ENCODE measurements at places on chromosomes 11 and 22. TPM values are rescaled to one million over a fixed set of nuclear protein-coding genes. Genes with fewer than 3 reads are reported as not detected.

Gene GUCY1A2
- not detected for total RNA-seq

Gene ATP5MG
- 278 TPM for total RNA-seq

Gene MRGPRG
- not detected for total RNA-seq

Gene OR52I2
- total RNA-seq, result not detected

- H3K4me1 ChIP-seq, result peaks cover 19% of the 10 kb centered on the region
- no peak overlapping the region for H3K4me3 ChIP-seq
- H3K27me3 ChIP-seq, result no peaks in the 10 kb centered on the region
- peaks cover 20% of the 10 kb centered on the region for H3K36me3 ChIP-seq
- DNase-seq, result no peak
Measured at GRCh38 chr22:41612603-41613306, 8.1 kb downstream of the DESI1 start.

DNA sequence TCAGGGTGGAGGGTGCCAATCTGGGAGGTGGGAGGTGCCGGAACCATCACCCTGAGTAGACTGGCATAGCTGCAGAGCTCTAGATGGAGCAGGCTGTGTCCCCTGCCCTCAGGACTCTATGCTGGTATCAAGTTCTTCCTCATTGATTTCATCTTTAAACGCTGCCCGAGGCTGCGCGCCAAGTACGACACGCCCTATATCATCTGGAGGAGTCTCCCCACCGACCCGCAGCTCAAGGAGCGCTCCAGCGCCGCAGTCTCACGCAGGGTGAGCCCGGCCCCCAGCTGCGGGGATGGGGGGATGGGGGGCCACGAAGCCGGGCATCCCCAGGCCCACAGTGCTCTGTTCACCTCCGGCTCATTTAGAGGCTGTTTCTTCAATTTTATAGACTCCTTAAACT, 52.5 kb downstream of the GRAMD4 start:
- H3K4me3 ChIP-seq, result no peak overlapping the region
- peaks cover 24% of the 10 kb centered on the region for H3K4me1 ChIP-seq
- no peak overlapping the region for H3K27ac ChIP-seq
- no peak for DNase-seq
- H3K36me3 ChIP-seq, result no peaks in the 10 kb centered on the region

DNA sequence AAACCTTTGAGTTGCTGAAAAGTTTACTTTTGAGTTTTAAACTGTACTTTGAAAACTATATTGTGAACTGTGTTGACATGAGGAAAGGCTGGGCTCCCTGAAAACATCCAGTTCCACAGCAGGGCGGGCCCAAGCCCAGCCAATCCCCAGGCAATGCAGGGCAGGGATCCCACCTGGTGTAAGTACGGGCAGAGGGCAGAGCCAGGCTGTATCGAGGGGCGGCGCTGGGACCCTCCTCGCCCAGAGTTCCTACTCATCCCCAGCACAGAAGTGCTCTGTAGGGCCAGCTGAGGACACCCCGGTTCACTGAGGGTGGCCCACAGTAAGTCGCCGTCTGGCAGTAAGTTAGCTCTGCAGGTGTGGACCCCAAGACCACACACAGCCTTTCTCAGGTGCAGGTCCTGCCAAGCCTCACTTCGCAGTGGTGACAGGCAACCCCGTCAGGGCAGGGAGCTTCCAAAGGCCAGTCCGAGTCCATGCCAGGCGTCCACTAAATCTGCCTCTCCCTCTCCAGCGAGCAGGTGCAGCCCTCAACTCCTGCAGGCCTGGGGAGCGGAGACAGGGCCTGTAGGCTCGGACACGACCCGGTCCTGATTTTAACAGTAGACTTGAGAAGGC, 6.3 kb downstream of the RASSF7 start:
- DNase-seq, result peak; percentile 40
- no peak overlapping the region for H3K27ac ChIP-seq
- H3K4me3 ChIP-seq, result peak overlapping the region; percentile 80
- no peaks in the 10 kb centered on the region for H3K27me3 ChIP-seq
- peaks cover 5% of the 10 kb centered on the region for H3K36me3 ChIP-seq

- peaks cover 19% of the 10 kb centered on the region for H3K4me1 ChIP-seq
- no peaks in the 10 kb centered on the region for H3K36me3 ChIP-seq
- H3K27ac ChIP-seq, result no peak overlapping the region
- no peaks in the 10 kb centered on the region for H3K27me3 ChIP-seq
Measured at GRCh38 chr22:39384750-39385480, 14.7 kb upstream of the TAB1 start.

DNA sequence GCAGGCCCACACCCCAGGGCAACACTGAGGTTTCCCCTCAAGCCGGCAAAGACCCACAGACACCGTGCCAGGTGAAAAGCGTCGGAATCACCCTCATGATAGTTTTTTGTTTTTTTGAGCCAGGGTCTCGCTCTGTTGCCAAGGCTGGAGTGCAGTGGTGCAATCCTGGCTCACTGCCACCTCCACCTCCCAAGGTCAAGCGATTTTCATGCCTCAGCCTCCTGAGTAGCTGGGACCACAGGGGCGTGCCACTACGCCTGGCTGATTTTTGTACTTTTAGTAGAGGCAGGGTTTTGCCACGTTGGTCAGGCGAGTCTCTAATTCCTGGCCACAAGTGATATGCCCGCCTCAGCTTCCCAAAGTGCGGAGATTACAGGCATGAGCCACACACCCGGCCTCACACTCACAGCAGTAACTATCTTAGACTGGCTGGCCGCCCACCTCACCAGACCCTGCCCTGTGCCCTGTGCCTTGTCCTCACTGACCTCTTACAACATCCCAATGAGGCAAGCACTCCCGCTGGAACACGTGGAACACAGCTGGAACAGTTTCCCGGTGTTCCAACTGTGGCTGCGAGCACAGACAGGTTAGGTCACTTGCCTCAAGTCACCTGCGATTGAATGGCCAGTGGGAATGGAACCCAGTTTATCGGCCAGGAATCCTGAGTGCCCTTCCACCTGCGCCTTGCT, 21.1 kb downstream of the LRRC10B start:
- no peaks in the 10 kb centered on the region for H3K36me3 ChIP-seq
- no peaks in the 10 kb centered on the region for H3K4me1 ChIP-seq
- DNase-seq, result no peak
- no peak overlapping the region for H3K27ac ChIP-seq

DNA sequence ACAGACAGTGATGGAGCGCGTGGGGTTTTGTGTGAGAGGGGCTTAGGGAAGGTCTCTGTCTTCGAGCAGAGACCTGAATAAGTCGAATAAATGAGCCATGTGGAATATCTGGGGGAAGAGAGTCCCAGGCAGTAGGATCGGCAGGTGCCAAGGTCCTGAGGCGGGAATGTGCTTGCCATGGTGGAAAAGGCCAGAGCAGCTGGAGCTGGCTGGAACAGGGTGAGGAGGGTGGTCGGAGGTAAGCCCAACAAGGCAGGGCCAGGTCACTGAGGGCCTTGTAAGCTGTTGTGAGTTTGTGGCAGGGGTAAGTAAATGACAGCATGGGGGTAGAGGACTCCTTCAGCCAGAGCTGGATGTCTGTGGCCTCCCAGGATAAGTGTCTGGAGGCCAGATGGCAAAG, 71.3 kb downstream of the TP53I11 start:
- no peaks in the 10 kb centered on the region for H3K36me3 ChIP-seq
- peaks cover 15% of the 10 kb centered on the region for H3K4me1 ChIP-seq
- DNase-seq, result no peak
- H3K27ac ChIP-seq, result no peak overlapping the region
- no peak overlapping the region for H3K4me3 ChIP-seq

- H3K4me3 ChIP-seq, result no peak overlapping the region
- H3K27me3 ChIP-seq, result peaks cover 3% of the 10 kb centered on the region
- no peaks in the 10 kb centered on the region for H3K36me3 ChIP-seq
- DNase-seq, result no peak
- H3K4me1 ChIP-seq, result no peaks in the 10 kb centered on the region
Measured at GRCh38 chr11:116478669-116479668, 293.8 kb downstream of the BUD13 start.

DNA sequence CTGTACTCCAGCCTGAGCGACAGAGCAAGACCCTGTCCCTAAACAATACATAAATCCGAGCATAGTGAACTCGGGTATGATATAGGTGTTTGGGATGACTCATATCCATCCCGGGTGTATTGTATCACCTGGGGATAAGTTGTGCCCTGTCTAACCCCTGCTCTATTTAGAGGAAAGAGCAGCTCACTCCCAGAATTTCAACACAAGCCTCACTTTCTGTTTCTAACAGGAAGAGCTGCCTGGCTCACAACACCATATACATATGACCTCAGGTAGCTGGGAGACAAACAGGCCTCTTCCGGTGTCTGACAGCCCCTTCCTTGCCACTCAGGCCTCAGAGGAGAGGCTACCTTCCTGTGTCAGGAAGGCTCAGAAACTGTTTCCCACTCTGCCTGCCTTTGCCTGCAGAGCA, 9.9 kb upstream of the MICALL1 start:
- peak overlapping the region; percentile 95 for H3K27ac ChIP-seq
- DNase-seq, result peak; percentile 80
- H3K36me3 ChIP-seq, result peaks cover 2% of the 10 kb centered on the region
- no peaks in the 10 kb centered on the region for H3K27me3 ChIP-seq
- H3K4me1 ChIP-seq, result peaks cover 28% of the 10 kb centered on the region
